ENCODE measurements at places on chromosomes 4 and X. TPM values are rescaled to one million over a fixed set of nuclear protein-coding genes. Genes with fewer than 3 reads are reported as not detected.
A peak's percentile ranks its signal among the peaks of the same experiment; 100 is the strongest.

DNA sequence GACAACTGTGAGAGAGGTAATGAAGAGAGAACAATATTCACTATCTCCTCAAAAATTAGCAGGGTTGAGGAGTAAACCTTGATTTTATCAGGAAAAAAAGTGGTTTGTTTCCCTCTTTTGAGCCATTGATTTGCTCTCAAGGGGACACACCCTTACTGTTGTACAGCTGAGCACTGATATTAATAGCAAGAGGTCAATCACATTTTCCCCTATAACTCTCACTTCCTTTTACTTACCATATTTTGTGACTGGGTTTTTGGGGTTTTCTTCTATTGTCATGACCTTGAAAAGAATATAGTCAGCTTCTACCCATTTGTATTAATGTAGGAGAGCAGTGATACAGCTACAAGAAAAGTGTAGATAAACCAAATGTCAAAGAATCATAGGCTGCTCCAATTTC, 70.2 kb upstream of the LONRF3 start:
- no peaks in the 10 kb centered on the region for H3K4me1 ChIP-seq
- peaks cover 6% of the 10 kb centered on the region for H3K27me3 ChIP-seq
- H3K4me3 ChIP-seq: no peak overlapping the region
- no peaks in the 10 kb centered on the region for H3K36me3 ChIP-seq
- DNase-seq: no peak
- H3K27ac ChIP-seq: no peak overlapping the region

GRCh38 chr4:764405-765169, 59.0 kb downstream of the PCGF3 start:
- no peak overlapping the region for H3K4me3 ChIP-seq
- peaks cover 32% of the 10 kb centered on the region for H3K4me1 ChIP-seq
- H3K36me3 ChIP-seq: peaks cover 17% of the 10 kb centered on the region
- DNase-seq: no peak
- H3K27me3 ChIP-seq: peaks cover 5% of the 10 kb centered on the region

- no peak for DNase-seq
- H3K4me1 ChIP-seq: no peaks in the 10 kb centered on the region
- no peaks in the 10 kb centered on the region for H3K36me3 ChIP-seq
- H3K27ac ChIP-seq: no peak overlapping the region
These were observed 551.4 kb downstream of the IQCM start for GRCh38 chr4:149264093-149264733.

DNA sequence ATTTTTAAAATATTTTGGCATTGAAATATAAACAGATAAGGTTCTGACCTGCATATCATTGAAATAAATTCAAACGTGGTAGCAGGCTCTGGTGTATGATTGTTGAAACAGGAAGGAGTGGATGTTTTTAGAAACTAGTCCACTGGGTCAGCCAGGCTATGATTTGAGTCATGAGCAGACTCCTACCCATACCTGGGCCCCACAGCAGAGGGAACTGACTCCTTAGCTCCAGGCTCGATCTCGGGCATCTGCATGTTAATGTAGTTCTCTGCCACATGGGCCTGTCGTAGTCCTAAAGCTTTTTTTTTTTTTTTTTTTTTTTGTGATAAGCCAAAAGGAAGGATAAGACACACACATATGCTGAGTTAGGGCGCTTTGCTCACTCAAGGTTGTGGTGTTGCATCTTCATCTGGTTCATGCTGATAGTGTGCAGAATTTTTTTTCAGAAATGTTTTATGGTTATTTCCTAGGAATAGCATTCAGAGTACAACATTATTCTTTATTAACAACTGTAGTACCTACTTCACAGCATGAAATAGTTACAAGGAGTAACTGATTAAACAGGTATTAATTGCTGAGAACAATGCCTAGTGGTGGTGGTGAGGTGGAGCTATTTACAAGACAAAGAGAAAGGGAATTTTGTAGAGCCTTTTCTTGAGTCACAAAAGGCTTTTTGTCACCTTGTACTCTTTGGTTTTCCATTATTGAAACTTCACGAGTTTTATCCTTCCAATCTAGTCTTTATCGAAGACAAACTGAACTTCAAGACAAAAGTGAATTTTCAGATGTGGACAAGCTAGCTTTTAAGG, 27.3 kb downstream of the OFD1 start:
- no peak overlapping the region for H3K4me3 ChIP-seq
- peak overlapping the region; percentile 58 for H3K27ac ChIP-seq
- no peak for DNase-seq
- peaks cover 2% of the 10 kb centered on the region for H3K27me3 ChIP-seq
- peaks cover 18% of the 10 kb centered on the region for H3K4me1 ChIP-seq

DNA sequence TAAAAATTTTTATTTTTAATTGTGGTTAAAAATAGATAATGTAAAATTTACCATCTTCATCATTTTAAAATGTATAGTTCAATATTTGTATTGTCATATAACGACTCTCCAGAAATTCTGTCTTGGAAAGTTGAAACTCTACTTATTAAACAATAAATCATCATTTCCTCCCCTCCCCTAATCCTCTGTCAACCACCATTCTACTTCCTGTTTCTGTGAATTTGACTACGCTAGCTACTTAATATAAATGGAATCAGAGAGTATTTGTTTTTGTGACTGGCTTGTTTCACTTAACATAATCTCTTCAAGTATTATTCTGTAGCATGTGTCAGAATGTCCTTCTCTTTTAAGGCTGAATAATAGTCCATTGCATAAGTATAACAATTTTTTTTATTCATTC, 729.0 kb upstream of the AADAT start:
- H3K4me3 ChIP-seq: no peak overlapping the region
- H3K27ac ChIP-seq: no peak overlapping the region
- no peaks in the 10 kb centered on the region for H3K27me3 ChIP-seq

DNA sequence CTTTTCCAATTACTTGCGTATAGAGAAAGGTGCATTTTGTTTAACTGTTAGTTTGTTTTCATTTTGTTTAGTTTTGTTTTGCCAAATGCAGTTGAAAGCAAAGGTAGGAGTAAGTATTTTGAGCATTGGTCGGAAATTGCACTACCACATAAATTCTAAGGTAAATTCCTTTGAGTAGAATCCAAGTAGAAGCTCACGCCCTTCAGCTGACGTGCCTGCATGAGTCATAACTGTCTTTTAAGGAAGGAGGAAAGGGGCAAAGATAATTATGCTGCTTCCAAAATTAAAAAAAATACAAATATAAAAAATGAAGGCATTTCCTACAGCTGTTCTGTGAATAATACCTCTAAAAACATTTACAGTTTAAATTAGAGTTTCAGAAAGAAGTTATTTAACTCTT, 110.2 kb upstream of the MYOZ2 start:
- peaks cover 12% of the 10 kb centered on the region for H3K27me3 ChIP-seq
- peaks cover 4% of the 10 kb centered on the region for H3K36me3 ChIP-seq
- H3K4me3 ChIP-seq: no peak overlapping the region
- no peak overlapping the region for H3K27ac ChIP-seq
- DNase-seq: no peak
- H3K4me1 ChIP-seq: no peaks in the 10 kb centered on the region

GRCh38 chr4:158121161-158121579, 51.7 kb downstream of the GASK1B start:
- no peaks in the 10 kb centered on the region for H3K27me3 ChIP-seq
- H3K36me3 ChIP-seq: no peaks in the 10 kb centered on the region
- H3K4me3 ChIP-seq: no peak overlapping the region
- no peaks in the 10 kb centered on the region for H3K4me1 ChIP-seq
- H3K27ac ChIP-seq: no peak overlapping the region

DNA sequence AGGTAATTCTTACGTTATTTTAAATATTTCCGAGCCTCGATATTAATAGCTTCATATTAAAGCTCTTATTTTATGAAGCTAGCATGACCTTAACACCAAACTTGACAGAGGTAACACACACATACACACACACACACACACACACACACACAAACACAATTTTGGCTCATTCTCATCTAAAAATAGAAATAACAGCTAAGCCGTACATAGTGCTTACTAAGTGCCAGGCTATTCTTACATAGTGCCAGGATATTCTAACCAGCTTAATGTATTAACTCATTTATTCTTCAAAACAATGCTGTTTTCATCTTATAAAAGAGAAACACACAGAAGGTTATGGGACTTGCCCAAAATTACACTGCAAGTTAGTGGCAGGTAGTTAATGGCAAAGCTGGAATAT, 87.0 kb upstream of the BLTP1 start:
- H3K4me3 ChIP-seq: no peak overlapping the region
- H3K27ac ChIP-seq: no peak overlapping the region
- H3K4me1 ChIP-seq: no peaks in the 10 kb centered on the region
- no peak for DNase-seq

DNA sequence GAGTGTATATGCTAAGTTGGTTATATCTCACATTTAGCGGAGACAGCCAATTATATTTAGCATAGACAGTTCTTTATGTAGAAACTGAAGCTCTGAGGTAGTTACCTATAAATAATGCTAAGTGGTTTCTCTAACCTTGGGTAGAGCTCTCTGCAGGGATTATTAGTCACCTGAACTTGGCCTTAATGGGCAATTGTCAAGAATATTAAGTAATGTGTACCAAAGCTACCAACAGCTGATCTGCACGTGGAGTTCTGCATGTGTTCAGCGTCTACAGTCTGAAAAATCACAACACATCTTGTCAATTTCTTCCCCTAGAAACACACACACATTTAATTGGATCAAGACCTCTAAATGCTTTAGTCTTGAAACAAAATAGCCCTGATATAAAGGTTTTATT, 740.6 kb upstream of the FAM241A start:
- H3K27me3 ChIP-seq: no peaks in the 10 kb centered on the region
- no peak for DNase-seq
- H3K27ac ChIP-seq: no peak overlapping the region
- H3K4me3 ChIP-seq: no peak overlapping the region
- no peaks in the 10 kb centered on the region for H3K4me1 ChIP-seq

GRCh38 chr4:55386073-55386472, 9.7 kb upstream of the TMEM165 start:
- H3K27ac ChIP-seq: no peak overlapping the region
- H3K27me3 ChIP-seq: peaks cover 3% of the 10 kb centered on the region
- no peaks in the 10 kb centered on the region for H3K4me1 ChIP-seq
- H3K36me3 ChIP-seq: no peaks in the 10 kb centered on the region

GRCh38 chrX:81120258-81120935, 81.3 kb downstream of the HMGN5 start:
- H3K4me1 ChIP-seq: peaks cover 26% of the 10 kb centered on the region
- no peaks in the 10 kb centered on the region for H3K36me3 ChIP-seq
- DNase-seq: no peak
- H3K27ac ChIP-seq: peak overlapping the region; percentile 29

DNA sequence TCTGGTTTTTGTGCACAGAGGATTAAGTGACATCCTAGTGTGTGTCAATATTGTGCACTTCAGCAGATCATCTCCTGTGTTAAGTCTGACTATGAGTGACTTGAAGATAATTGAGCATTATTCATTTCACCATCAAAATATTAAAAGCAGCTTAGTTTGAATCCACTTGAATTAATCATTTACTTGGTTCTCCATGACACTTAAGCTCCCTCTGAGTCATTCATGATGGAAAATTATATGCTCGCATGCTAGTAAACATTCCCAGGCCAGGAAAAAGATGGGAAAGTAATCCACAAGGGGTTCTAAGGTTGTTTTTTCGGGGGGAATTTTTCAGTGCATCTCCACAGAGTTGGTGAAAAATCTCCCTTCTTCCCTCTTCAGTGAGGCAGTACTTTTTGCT, 97.2 kb upstream of the EOLA2 start:
- H3K27me3 ChIP-seq: peaks cover 2% of the 10 kb centered on the region
- no peaks in the 10 kb centered on the region for H3K36me3 ChIP-seq
- no peaks in the 10 kb centered on the region for H3K4me1 ChIP-seq
- DNase-seq: no peak
- H3K4me3 ChIP-seq: no peak overlapping the region

The PCDH18 gene
- polyA plus RNA-seq: not detected

The SPANXA1 gene
- polyA plus RNA-seq: not detected

The TEX13A gene
- not detected for polyA plus RNA-seq

The CFP gene
- polyA plus RNA-seq: 1.3 TPM

The TIGD4 gene
- polyA plus RNA-seq: not detected

The SLC6A8 gene
- 0.07 TPM for polyA plus RNA-seq

The MAGEB1 gene
- not detected for polyA plus RNA-seq

The POLN gene
- not detected for polyA plus RNA-seq

The MSL3 gene
- 40.5 TPM for polyA plus RNA-seq

The AVPR2 gene
- not detected for polyA plus RNA-seq
